Activated CD8-positive, alpha-beta memory T cell treated with anti-CD3 and anti-CD28 coated beads, Interleukin-2, amount 10 ng/mL, durations not matched to agents 7 days and 5 days (primary cell): ENCODE measurements at places on chromosomes 16 and 17.

DNA sequence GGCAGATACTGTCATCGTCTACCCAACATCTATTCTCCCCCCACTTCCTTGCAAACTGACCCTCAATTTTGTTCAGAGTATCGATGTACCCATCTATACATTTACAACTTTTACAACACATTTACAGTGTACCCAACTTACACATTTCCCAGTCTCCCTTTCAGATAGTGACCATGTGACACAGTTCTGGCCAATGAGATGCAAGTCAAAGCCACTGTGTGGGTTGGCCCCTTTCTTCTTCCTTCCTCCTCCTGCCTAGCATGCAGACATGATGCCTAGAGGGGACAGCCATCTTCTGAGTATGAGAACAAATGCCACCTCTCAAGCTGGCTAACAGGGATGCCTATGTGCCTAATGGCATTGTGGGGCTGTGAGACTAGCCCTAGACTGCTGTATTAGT is 11.3 kb upstream of the NFAT5 start:
- DNase-seq, result no peak

DNA sequence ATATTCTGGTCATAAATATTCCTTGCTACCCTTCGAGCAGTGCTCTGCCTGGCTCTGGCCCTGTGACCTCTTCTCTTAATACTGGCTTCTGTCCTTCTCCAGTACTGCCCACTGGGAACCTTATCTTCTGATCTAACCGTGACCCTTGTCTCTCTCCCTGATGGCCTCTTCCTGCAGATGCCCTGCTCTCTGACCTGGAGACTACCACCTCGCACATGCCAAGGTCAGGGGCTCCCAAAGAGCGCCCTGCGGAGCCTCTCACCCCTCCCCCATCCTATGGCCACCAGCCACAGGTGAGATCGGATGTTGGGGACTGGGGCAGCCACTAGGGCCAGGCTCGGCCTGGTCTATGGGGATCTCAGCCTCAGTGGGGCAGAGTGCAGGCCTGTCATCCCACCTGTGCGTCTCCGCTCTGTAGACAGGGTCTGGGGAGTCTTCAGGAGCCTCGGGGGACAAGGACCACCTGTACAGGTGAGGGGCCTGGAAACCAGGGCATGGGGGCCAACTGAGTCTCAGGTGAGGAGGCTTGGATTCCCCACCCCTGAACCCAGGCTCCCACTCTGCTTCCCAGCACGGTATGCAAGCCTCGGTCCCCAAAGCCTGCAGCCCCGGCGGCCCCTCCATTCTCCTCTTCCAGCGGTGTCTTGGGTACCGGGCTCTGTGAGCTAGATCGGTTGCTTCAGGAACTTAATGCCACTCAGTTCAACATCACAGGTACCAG is 1.5 kb downstream of the TGFB1I1 start:
- DNase-seq, result no peak

GRCh38 chr17:78986649-78987328 is 7.1 kb upstream of the LGALS3BP start:
- DNase-seq, result no peak

- DNase-seq, result no peak
These were observed 4.3 kb downstream of the TMC6 start for GRCh38 chr17:78124081-78124835.

GRCh38 chr17:68861602-68862001 is 93.6 kb downstream of the ABCA8 start:
- no peak for DNase-seq

DNA sequence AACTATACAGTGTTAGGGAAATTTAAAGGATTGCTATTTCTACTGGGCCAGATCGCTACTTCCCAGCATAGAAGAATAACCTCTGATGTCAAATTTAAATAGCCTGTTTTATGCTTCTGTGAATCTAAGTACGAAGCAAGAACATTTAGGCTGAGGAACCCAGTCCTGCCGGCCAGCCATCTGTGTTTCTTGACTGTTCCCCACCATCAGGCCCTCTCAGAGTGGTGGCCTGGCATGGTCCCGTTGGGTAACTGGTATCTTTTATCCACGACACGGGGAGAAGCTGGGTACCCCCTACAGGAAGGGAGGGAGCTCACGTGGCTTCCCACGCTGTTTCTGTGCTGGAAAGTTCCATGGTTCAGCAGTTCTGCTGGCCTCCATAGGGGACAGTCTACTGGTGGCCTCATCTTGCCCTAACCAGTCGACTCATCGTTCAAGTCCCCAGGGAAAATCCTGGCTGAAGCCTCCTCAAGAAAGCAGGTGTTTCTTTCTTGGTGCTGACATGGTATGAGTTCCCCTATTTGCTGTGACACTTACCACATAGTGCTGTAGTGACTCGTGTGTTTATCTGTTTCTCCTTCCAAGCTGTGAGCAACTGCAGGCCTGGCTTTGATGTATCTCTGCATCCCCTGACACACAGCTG is 201.7 kb upstream of the NLRP1 start:
- DNase-seq, result no peak
